ENCODE measurements at places on chromosomes 1 and 21.

GRCh38 chr1:27638805-27639204 lies 3.8 kb upstream of the FGR start:
- no peak for DNase-seq

DNA sequence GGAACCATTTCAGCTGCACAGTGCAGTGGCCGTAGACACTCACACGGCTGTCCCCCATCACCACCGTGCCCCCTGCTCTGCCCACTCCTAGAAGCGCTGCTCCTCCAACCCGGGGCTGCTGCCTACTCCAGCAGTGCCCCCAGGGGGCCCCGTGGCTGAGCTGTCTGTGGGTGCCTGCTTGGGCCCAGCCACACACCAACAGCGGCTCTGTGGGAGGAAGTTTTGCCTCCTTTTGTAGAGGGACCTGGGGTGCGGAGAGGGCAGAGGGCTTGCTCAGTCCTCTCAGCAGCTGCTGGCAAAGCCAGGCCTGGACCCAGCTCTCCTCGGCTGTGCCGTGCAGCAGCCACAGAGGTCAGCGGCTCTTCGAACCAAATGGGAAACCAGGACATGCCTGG lies 11.4 kb upstream of the LRRC3 start:
- no peak for DNase-seq

DNA sequence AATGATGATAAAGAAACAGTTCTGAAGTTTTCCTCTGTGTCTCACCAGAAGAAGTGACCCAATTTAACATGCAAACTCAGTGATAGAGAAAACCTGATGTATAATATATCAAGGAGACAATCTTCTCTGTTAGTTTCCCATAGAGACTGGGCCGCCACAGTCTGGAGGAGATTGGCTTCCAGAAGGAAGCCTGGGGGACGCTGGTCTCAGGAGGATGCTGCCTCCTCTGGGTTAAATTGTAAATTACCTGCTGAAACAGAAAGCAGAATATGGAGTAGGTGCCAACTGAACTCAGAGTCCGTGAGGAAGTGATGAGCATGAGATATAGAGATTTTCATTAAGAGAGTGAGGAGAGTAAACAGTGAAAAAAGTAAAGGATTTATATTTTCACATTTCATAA lies 15.8 kb downstream of the OR14I1 start:
- no peak for DNase-seq

GRCh38 chr1:199701726-199702125 lies 325.8 kb upstream of the NR5A2 start:
- no peak for DNase-seq

DNA sequence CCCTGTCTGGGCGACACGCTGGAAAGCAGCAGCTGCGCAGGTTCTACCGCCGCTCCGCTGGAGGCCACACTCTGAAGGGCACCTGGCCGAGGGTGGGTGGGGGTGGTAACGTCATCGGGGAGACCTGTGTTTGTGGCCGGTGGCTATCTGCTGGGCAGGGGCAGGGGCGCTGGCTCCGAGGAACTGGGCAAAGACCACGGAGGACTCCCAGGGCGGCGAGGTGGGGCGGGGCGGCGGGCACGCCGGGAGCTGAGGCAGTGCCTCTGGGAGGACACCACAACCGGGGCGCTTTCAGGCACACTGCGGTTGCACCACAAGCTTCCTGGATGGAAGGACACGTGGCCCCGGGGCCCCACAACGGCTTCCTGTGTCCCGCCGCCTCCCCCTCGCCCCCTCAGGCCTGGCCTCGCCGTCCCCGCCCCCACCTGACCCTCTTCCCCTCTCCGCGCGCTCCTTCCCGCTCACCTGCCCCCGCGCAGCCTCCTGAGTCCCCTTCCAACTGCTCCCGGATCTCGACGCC lies 3.3 kb upstream of the DENND2D start:
- peak; percentile 75 for DNase-seq
